ENCODE measurements at places on chromosomes 12 and 14. TPM values are rescaled to one million over a fixed set of nuclear protein-coding genes. Genes with fewer than 3 reads are reported as not detected.

DNA sequence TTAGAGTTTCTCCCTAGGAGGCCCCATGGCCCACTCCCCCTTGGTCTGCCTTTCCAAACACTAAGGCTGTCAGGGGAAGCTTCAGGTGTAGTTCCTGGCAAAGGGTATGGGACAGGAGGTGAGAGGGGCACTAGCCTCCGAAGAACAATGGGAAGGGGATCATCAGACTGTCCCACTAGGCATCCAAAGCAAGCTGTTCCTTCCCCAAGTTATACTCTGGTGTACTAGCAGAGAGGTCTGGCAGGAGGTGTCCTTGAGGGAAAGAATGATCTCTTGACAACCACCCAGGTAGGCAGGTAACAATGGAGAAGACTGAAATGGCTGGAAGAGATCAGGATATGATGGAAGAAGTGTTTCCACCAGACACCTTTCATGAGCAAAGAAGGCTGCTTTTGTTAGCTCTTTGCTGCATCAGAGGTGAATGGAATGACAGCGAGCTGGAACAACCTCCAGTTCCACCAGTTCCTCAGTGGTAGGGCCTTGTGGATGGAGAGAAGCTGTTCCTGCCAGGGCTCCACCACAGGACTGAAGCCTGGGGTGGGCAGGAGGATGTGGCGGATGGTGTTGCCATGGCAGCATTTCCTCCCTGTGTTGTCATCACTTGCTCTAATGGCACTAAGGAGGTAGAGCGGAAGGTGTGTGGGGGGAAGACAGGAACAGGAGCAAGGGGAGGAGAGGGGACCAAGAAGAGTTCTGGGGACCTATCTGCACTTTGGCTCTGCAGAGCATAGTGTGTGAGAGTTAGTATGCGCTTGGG is 2.3 kb upstream of the AGAP2 start:
- DNase-seq = no peak

- no peak for DNase-seq
Measured at GRCh38 chr12:6697584-6698351, 2.8 kb downstream of the PIANP start.

DNA sequence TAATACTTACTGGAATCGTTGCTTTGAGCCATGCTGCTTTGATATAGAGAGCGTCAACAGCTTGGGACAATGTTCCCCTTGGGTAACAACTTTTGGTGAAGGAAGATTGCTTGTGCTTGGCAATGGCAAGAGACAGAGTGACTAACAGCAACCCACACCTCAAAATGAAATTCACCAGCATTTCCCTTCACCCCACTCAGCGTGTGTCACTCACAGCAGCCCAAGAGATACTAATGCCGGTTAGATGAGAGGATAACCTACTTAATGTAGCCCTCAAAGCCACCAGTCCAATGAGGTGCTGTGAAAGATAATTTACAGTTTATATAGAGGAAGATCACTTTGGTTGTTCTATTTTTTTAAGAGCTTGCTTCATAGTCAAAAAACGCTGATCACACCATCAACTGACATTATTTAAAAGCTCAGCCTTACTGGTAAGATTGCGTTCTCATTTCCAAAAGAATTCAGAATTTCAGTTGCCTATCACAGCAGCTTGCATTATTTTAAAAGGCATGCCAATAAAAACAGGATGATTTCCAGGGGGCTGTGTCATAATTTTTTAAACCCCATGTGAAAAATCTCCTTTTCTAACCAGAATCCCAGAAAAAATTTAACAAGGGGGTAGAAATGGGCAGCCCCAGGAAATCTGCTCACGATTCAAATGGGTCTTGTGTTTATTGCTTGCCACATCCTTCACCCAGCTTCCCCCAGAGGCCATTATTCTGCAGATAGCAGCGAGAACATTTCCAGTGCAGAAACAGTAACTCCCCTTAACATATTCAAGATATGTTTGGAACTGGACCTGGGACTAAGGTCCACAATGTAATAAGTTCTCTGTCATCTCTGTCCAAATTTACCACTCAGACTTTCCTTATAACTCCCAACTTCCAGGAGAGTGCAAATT is at the start of gene IL26:
Gene IL26, minus strand, starts transcription at position 235 of the 901 bp plus-strand sequence. Its CDS starts 54 bp downstream, at position 181.
- DNase-seq = no peak

GRCh38 chr14:67798731-67799130 is 17.7 kb downstream of the ZFYVE26 start:
- no peak for DNase-seq

DNA sequence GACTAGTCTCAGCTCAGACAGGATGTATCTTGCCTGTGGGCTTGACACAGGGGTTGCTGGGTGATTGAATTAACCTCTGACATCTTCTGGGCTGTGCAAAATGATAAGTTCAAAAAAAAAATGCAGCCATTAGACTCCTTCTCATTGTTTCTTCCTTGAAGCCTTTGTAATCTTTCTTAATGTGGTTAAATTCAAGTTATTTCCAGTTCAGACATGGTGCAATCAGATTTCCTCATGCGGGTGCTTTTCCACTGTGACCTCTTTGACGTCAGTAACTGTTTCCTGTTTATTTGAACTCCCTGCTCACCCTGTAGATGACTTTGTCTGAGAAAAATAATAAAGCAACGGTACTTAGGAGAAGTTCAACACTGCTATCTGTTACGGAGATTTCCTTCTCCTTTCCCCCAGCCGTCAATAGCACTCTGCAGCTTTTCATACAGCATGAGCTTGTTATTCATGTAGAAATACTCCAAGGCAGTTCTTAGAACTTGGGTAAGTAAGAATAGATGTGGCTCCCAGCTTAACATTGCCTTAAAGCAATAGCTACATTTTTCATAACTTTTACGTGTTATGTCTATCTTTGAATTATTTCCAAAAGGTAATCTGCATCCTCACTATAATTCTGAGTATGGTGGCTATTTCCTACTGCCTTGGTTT is 155.5 kb downstream of the PRKCH start:
- no peak for DNase-seq

Gene MYH6
- total RNA-seq = 3.4 TPM

Gene C14orf132
- total RNA-seq = 63.1 TPM

- no peak for DNase-seq
Measured at GRCh38 chr12:126389220-126389841, 1324.1 kb downstream of the AACS start.

DNA sequence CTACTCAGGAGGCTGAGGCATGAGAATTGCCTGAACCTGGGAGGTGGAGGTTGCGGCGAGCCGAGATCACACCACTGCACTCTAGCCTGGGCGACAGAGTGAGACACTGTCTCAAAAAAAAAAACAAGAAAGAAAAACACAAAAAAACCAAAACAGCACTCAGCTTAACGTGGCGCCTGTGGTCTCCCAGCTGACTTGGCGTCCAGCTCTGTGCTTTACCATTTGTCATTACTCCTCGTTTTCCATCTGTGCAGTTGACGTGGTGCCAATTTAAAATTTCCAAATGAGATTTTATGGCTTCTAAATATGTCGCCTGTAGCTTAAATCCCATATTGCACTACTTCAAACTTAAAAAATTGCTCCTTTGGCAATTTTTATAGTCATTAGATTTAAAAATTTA is 2.0 kb downstream of the MGP start:
- DNase-seq = no peak

Gene FGF23
- total RNA-seq = not detected

Gene KLRC2
- 2.8 TPM for total RNA-seq

Gene NXPH4
- not detected for total RNA-seq

DNA sequence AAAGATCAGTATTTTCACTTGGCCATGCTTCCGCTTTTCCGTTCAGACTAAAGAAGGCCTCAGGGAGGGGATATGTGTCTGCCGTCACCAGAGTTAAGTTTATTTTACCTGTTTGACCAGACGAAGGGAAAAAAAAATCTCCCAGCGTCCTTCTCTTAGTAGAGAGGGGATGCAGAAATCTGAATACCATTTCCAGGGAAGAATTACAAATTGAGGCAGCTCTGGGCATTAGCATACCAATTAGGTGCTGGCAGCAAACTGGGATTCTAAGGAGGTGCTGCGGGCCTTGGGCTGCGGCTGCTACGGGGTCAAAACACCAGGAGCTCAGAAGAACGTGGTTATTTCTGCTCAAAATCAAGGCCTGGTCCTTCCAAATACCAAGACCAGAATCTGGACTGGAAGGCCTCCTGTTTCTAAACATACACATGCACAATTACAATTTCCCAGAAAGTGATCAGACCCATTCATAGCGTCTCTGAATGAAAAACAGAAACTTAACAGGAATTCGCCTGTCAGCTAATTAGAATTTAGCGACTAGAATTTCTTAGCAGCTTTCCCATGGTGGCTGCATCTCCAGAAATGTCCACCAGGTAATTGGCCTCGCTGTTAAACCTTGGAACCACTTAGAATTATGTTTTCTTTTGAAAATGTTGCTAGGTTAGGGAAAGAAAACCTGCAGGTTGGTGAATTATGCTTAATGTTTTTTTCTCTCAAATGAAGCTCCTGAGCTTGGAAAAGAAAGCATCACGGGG is 617.0 kb downstream of the VRK1 start:
- no peak for DNase-seq

- DNase-seq = no peak
Measured at GRCh38 chr14:63496837-63497400, 46.3 kb downstream of the PPP2R5E start.

Gene GYS2
- not detected for total RNA-seq

- no peak for DNase-seq
Measured at GRCh38 chr12:71756054-71756690, 1.5 kb downstream of the RAB21 start.

Gene MGAT4C
- 0.67 TPM for total RNA-seq

DNA sequence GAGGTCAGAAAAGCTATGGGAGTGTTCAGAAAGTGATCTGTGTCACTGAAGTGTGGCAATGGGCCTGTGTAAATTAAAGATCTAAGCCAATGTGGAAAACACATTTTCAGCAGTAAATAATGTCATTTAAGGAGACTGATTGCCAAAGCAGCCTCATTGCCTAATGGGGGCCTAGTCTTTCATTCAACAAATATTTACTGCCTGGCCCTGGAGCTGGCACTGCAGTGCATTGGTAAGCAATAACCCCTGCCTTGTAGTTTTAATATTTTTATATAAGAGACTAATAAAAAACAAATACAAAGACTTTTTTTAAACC is 326.6 kb downstream of the BTG1 start:
- no peak for DNase-seq

- no peak for DNase-seq
Measured at GRCh38 chr14:99534863-99535262, 53.7 kb downstream of the CCNK start.

- DNase-seq = no peak
Measured at GRCh38 chr12:3727877-3728632, 24.9 kb downstream of the CRACR2A start.

- DNase-seq = peak; percentile 21
Measured at GRCh38 chr14:24240110-24240918, 2.1 kb downstream of the TINF2 start.

Gene GLI1
- 1.4 TPM for total RNA-seq

Gene KLHL28
- 12.4 TPM for total RNA-seq

DNA sequence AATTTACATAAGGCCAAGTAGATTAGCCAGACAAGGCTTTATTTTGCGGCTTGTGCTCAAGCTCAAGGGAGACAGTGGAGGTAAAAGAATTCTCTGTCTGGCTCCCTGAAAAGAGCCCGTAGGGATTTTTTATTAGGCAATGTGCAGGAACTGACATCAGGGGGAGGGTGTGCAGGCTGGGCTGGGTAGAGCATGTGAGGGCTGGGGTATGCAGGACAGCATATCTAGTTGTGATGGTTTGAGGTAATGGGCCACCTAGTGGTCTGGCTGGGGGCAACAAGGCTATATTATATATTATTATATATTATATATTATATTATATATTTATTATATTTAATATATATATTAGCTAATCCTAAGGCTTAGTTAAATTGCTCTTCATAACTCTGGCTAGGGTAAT is 102.1 kb downstream of the TMEM117 start:
- DNase-seq = no peak

- no peak for DNase-seq
Measured at GRCh38 chr12:30792648-30793499, 38.1 kb upstream of the CAPRIN2 start.

DNA sequence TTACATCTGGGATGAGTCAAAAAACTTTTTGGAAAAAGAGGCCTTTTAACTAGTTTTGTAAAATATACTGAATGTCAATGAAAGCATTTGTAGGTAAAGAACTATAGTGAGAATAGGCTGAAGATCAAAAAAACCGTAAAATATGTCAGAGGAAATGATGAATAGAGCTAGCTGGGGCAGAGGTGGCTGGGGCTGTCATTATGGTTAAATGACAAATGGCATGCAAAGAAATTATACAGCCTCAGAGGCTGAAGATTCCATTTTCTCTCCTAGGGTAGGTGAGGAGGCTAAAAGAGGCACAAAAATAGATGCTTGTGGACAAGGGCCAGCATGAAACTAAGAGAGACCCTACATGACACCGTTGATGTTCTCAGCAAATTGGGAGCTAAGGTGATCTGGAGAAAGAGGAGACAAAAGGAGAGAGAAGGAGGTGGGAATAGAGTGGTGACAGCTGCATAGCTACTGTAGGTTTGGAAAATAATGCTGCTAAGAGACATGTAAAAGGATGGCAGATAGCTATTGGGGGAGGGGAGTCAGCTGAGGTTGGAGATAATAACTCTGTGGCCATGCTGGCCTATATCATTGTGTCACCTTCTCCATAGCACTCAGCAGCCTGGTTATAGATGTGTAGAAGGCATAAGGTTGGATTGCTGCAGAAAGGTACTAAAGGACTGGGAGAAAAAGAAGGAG is 63.8 kb downstream of the ABCC9 start:
- no peak for DNase-seq

DNA sequence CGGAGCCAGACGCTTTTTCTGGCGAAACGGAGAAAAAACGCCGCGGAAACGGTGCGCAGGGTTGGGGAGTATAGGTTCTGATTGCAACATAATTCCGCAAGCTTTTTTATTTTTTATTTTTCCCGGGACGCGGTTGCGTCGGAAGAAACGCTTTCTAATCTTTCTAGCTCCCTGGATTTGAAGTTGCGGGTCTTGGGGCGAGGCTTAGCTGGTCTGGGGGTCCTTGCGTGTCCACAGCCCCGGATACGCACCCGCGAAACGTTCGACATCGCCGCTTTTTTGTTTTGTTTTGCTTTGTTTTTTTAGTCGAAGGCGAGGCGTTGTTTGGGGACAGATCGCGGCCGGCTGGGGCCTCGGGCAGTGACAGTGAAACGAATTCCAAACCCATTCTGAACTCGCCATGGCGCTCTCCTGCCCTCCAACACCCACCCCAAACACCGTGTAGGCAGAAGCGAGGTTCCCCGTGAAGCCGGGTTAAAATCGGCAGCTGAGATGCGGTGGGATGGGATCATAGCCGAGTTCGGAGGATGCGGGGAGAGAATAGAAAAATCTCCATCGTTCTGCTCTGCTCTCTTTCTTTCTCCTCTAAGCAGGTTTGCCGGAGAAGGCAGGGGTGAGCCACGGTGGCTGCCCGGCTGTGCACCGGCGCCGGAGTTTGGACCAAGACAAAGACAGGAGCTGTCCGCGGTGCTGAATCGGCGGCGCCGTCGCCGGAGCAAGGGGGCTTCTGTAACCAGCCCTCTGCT is 8.1 kb upstream of the LHX5 start:
- peak; percentile 69 for DNase-seq

Gene SDR9C7
- total RNA-seq = not detected
